Ovary (tissue), 10 donors: ENCODE measurements at places on chromosomes 13 and 19. TPM values are rescaled to one million over a fixed set of nuclear protein-coding genes. Genes with fewer than 3 reads are reported as not detected.

Gene RELB
- 16.2 TPM for total RNA-seq

Gene F2RL3
- total RNA-seq: 1.2 TPM

Gene INSL3
- 2.5 TPM for total RNA-seq

Gene PEPD
- total RNA-seq: 58.9 TPM

Gene TJP3
- not detected for total RNA-seq

Gene SHISA7
- total RNA-seq: not detected

Gene IGFLR1
- 11.4 TPM for total RNA-seq

Gene ZNF665
- total RNA-seq: 8.8 TPM

Gene FARP1
- 26.9 TPM for total RNA-seq

Gene TMC4
- 11.2 TPM for total RNA-seq

Gene ZNF616
- 14.1 TPM for total RNA-seq
